ENCODE measurements at places on chromosomes 16 and 17.

GRCh38 chr17:75105126-75106080 is 4.4 kb upstream of the ARMC7 start:
- peak; percentile 40 for DNase-seq

DNA sequence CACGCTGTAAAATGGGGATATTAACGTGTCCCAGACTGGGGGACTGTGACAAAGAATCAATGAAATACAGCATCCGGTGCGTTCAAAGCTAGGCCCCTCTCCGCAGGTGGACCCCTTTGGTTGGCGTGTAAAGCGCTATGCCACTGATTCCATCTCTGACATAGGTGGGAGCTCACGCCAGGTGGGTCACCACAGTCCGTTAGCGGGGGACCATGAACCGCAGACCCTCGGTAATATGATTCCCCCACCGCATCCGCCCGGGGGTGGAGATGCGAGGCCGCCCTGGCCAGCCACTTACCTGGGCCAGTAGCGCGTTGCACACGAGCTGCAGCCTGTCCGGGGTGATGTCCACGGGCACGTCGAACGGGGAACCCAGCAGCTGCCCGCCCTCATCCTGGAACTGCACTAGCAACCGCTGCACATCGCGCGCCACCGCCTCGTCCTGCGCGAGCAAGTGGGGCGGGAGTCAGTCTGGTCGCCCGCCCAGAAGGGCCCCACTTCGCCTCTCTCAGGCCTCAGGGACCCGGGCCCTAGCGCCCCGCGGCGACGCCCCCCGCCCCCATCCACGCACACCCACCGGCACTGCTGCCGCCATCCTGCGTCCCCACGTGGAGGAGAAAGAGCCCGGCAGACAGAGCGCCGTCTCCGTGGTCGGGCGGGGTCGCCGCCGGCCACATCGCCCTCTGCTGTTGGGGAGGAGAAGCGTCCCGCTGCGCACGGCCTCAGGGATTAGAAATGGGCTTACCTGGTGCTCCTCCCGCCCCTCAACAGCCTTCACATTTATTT is at the start of gene NLE1:
TSS of gene NLE1 (minus strand) at position 623 of the 786 bp plus-strand sequence. CDS start at position 595, 28 bp downstream.
- DNase-seq = peak; percentile 79

DNA sequence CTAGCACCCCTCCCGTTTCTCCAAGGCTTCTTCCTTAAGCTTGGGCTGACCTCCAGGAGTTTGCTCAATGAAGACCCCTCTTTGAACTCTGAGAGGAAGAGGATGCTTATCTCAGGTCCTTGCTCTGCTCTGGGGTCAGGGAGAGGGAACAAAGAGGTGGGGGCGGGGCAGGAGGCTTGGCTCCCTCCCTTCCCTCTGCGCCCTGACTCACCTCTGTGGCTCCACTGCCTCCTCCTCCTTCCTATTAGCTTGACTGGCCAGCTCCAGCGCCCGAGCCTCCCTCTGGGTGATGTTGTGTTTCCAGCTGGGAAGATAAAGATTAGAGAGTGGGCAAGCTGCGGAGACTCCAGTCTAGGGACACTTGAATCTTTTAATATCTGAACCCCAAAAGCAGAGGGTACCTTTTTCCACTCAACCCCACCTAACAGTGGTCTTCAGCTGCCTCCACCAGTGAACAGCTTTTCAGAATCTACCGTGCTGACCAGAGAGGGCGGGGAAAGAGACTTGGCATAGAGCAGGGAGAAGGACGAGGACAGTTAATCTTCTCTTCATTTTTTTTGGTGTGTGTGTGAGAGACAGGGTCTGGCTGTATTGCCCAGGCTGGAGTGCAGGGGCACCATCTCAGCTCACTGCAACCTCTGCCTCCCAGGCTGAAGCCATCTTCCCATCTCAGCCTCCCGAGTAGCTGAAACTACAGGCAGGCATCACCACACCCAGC is 6.7 kb downstream of the GIP start:
- DNase-seq = no peak

GRCh38 chr17:73315471-73315870 is 3.7 kb upstream of the CDC42EP4 start:
- DNase-seq = no peak

GRCh38 chr16:84575914-84576313 is 42.0 kb downstream of the COTL1 start:
- DNase-seq = no peak

- DNase-seq = no peak
These were observed 72.6 kb upstream of the CNEP1R1 start for GRCh38 chr16:49952386-49952785.
